Activated CD4-positive, CD25-positive, alpha-beta regulatory T cell treated with anti-CD3 and anti-CD28 coated beads, Interleukin-2, amount 50 U/mL, for 72 hours (primary cell): ENCODE measurements at places on chromosomes 1 and 21.

GRCh38 chr1:9249534-9250410 is 15.2 kb downstream of the H6PD start:
- DNase-seq, result peak; percentile 43

GRCh38 chr1:101942516-101943193 is 54.1 kb downstream of the OLFM3 start:
- DNase-seq, result no peak

DNA sequence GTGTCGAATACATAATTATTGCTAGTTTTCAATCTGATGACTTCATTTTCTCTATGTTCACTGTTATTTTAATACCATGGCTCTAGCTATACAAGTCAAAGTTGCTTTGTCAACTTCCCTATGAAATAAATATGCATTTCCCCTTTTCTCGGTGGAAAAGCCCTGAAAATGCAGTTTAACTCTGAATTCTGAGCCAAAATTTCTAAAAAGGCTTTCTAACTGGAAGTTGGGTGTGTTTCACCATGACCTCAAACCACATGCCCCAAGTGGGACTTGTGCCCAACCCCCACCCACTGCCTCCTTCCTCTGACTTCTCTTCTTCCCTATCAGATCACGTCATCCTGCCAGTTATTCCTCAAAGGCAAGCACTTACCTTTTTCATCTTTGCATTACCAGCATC is 8.9 kb downstream of the MKNK1 start:
- no peak for DNase-seq

GRCh38 chr1:205141236-205142101 is 19.7 kb upstream of the RBBP5 start:
- peak; percentile 71 for DNase-seq

- DNase-seq, result no peak
Measured at GRCh38 chr1:236132420-236133046, 9.8 kb upstream of the GPR137B start.

DNA sequence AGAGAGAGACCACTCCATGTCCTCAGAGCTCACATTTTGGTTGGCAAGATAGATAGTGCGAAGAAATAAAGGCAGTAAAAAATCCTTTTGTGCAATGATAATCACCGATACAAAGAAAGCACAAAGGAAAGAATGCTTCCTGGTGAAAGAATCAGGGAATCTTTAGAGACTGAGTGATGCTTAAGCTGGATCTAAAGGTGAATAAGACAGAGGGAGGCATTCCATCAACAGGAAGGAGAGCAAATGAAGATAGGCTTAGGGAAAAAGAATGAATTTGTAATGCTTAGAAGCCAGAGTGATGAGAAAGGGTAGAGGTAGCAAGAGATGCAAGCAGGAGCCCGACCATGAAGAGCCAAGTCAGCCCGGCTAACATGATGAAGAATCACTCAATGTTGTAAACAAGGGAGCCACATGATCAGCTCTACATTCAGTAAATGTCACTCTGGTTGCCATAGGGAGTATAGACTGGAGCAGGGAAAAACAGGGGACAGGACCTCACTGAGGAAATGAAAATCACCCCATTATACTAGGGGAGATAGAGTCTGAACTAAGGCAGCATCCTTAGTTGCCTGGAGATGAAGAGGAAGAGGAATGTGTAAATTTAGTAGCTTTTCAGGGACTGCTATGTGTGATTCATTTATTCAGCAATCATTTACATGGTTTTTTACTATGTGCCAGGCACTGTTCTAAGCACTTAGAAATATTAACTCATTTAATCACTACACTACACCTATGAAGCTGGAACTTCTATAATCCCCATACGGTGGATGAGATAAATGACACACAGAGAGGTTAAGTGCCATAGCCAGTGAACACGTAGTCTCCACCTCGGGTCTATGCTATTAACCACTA is 402.6 kb upstream of the NFIA start:
- no peak for DNase-seq

- DNase-seq, result no peak
Measured at GRCh38 chr1:160907976-160908375, 23.0 kb upstream of the ITLN1 start.

DNA sequence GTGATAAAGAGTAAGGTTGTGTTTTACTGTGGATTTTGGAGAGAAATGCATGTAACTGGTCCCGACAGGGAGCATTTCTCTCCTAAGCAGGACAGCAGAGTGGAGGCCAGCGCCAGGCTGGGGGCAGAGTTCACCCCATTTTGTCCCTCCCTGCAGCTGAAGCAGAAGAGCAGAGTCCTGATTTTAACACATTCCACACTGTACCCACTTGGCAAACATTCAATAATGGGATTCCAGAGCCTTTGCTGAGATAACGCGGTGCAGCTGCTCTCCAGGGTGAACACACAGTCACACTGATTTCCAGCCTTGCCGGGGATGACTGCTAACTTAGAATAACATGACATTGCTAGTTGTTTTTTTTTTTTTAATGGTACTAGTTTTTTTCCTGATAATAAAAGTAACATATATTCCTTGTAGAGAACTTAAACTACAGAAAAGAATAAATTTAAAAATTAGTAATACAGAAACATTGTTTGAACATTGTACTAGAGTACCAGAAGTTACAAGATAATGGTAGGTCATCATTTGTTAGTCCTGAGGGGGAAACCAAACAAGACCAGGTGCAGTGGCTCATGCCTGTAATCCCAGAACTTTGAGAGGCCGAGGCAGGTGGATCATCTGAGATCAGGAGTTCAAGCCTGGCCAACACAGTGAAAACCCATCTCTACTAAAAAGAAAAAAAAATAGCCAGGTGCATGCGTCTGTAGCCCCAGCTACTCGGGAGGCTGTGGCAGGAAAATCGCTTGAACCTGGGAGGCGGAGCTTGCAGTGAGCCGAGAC is 77.2 kb downstream of the SCCPDH start:
- no peak for DNase-seq

DNA sequence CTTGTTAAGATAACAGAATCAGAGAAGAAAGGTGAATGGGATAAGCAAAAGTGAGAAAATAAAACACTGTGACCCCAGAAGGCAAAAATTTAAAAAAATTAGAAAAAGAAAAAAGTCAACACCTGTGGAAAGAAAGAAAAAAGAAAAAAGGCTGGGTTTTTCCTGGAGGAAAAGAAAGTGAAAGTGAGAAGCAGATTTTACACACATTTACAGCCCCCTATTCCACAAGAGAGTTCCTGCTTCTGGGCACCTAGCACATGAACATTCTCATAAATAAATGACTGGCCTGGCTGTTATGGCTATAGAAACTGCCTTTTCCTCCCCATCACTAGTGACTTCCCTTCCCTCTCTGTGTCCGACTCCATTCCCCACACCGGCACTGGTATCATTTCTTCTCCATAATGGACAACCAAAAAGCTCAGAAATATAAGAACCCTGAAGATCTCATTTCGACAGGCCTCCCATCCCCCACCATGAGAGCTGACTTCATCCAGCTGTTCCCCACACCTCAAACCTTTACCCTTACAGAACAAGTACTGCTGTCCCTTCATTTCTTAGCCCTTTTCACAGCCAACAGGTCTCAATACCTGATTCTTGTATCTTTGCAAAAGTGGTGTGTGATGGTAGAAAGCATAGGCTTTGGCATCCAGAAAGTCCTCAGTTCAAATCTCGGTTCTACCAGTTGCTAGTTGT is 12.6 kb downstream of the MTF1 start:
- DNase-seq, result no peak

- no peak for DNase-seq
Measured at GRCh38 chr21:15543473-15543872, 186.3 kb upstream of the USP25 start.
